T-helper 1 cell (primary cell): ENCODE measurements at places on chromosomes 4 and X.

DNA sequence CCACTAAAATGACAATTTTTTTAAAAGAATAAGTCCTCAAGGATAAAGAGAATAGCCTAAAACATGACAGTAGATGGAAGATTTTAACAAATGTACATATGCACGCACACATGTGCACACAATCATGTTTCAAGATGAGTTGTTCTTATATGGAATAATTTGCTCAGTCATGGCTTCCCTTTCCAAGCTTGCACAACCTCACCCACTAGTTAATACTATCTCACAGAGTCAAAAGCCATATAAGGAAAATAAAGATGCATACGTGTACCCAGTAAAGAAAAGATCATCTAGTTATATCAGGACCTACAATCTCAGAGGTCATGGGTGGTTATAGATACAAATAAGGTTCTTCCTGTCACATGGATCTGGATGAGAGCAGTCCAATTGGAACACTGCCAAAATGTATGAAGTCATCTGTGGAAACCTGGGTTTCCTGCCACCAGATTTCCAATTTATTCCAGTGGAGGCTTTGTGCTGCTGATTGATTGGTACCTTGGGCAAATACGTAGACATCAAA, 56.1 kb downstream of the FAM13A start:
- no peak for DNase-seq

DNA sequence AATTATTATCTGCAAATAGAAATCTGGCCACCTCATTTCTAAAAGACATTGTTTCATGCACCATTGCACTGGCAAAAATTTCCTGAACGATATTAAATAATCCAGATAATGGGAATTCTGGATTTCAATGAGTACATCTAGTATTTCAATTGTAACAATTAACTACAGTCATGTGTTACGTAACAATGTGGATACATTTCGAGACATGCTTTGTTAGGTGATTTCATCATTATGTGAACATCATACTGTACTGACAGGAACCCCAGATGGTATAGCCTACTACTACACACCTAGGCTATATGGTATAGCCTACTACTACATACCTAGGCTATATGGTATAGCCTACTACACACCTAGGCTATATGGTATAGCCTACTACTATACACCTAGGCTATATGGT, 14.8 kb downstream of the LAMTOR3 start:
- no peak for DNase-seq

DNA sequence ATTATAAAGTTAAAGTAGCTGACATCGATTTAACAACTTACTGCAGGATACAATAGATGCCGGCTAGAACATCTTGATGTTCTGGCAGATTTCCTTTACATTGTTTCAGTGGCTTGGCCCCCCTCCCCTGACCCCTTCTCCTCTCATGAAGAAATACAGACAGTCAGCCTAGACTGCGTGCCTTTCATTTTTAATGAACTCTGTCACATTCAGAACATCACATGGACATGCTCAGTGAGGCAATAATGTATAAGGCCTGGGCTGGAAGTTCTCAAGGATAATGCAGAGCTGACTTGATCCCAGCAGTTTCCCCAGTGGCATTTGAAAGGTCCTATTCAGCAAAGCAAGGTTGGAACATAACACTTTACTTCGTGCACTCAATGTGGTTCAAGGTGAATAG, 239.2 kb downstream of the ANK2 start:
- no peak for DNase-seq

DNA sequence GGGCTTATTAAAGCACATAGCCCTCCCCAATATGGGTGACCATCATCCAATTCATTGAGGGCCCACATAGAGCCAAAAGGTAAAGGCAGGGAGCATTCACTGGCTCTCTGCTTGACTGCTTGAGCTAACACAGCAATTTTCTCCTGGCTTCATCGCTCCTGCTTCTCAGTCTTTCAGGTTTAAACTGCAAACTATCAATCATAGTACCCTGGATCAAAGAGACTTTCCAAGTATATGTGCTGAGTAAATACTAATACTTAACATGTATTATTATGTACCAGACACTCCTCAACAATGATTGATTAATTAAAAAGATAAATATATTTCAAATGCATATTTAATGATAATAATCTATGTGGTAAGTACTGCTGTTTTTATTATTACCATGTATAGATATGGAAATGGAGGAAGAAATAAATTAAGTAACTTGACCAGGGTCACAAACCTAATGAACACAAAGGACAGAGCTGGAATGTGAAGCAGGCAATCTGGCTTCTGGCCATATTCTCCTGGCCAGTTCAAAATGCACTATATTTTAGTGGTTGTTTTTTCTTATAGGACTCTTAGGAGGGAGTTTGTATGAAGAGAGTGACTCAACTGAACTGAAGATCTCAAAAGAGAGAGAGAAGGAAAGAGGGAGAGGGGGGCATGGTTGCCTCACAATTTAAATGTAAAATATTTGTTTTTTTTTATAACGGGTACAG, 1197.3 kb downstream of the TECRL start:
- DNase-seq = no peak

GRCh38 chrX:148504506-148504905, 4.1 kb downstream of the AFF2 start:
- DNase-seq = no peak

- no peak for DNase-seq
Observed at GRCh38 chrX:40314070-40314469, 216.3 kb upstream of the BCOR start.

GRCh38 chr4:57102050-57102624, 8.0 kb downstream of the IGFBP7 start:
- no peak for DNase-seq

GRCh38 chr4:25881193-25881592, 18.4 kb upstream of the SEL1L3 start:
- DNase-seq = no peak

GRCh38 chr4:87073199-87074120, 138.6 kb downstream of the AFF1 start:
- no peak for DNase-seq

GRCh38 chr4:21775703-21776102, 172.9 kb downstream of the KCNIP4 start:
- DNase-seq = no peak
